ENCODE measurements at places on chromosomes 7 and 10.

- DNase-seq, result no peak
These were observed 20.9 kb downstream of the PARP12 start for GRCh38 chr7:140041659-140042385.

GRCh38 chr7:45416846-45417245, 157.3 kb upstream of the ADCY1 start:
- DNase-seq, result no peak

DNA sequence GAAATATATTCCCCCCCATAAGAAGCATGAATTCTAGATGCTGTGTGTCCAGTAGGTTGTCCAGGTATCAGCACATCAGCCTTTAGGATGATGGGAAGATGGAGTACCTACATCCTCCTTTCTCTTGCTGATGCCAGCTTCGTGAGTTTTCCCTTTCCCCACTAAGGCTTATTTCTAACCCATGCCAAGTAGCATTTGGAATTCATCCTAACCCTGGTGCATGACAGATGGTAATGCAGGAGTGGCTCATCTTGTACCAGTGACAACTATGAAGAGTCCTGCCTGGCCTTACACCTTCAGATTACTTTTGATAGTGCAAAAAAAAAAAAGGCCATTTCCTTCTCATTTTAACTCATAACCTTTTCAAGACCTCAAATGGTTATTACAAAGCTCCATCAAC, 58.7 kb downstream of the ARHGAP21 start:
- no peak for DNase-seq

DNA sequence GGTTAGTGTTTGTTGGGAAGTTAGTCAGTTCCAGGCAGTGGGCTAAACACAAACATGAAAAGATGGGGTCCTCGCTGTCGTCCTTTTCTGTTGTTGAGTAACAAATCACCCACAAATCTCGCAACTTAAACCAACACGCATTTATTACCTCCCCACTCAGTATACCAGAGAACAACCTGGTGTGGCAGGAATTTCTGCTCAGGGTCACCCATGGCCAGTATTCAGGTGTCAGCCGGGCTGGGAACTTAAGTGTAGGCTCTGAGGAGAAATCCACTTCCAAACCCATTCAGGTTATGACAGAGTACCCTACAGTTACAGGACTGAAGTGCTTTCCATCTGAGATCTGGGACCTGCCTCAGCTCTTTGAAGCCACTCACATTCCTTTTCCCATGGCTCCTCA, 73.6 kb upstream of the SP4 start:
- DNase-seq, result no peak

GRCh38 chr7:44580945-44581878, 819 bp downstream of the TMED4 start:
- DNase-seq, result no peak

GRCh38 chr10:100560248-100560647, 24.5 kb downstream of the HIF1AN start:
- no peak for DNase-seq

DNA sequence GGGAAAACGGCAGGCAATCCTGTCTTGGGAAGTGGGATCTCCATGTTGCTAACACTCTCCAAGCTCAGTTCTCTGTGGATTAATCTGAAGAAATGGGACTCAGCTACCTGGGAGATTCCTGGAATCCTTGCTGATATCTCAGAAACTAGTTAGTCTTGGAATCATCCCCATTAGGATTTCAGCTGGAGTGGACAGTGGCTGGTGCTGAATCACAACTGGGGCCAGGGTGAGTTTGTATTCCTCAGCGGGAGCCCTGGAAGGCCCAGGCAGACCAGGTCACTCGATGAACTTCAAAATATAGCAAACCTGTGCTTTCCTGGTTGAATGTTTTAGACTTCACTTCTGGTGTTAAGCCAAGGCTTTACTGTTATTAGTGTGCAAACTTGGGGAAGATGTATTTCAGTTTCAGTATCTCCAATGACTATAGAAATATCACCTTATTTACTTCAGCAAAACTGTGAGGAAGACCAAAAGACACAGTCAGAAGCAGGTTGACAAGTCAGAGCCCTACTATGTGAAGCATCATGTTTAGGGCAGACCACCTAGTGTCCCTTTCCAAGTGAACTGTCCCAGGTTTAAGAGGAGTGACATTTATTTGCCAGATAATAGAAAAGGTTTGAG, 126.1 kb downstream of the AOAH start:
- DNase-seq, result no peak

DNA sequence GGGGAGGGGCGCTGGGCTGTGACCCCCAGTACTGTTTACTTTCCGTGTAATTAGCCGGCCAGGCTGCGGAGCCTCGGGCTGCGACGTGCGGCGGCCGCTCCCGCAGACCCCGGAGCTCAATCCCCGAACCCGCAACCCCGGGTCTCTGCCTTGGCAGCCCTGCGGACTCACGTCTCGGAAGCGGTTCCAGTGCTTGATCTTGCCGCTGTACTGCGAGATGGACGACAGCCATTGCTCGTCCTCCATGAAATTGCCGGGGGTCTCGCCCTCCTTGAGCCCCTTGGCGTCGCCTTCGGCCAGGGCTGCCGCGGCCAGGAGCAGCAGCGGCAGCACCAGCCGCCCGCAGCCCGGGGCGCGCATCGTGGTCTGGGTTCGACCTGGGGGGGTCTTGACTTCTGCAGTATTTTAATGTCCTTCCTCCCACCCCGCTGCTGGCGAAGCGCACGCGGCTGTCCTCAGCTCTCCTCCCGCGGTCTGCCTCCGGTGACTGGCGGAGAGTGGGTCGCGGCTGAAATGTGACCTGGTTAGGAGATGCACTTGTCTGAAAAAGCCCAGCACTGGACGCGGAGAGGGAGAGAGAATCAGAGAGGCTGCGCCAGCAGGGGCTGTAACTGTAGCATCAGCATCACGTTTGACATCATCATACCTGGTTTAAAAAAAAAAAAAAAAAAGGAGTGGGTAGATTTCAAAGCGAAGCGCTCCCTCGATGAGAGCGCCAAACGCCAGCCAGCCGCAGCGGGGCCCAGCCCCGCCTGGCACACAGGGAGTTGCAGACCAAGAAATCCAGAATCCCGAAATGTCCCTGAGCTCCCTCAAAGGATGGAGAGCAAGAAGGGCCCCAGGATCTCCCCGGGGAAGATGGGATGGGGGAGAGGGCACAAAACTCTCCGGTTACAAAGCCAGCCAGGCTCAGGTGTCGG, at the start of gene SPOCK2:
TSS of gene SPOCK2 (minus strand) at position 583 of the 920 bp plus-strand sequence. CDS start at position 360, 223 bp downstream.
- DNase-seq, result no peak

- no peak for DNase-seq
These were observed 12.4 kb downstream of the BUB3 start for GRCh38 chr10:123166618-123167017.

- DNase-seq, result no peak
These were observed 541 bp upstream of the PFKFB3 start for GRCh38 chr10:6202098-6202683.

GRCh38 chr7:50729962-50730361, 52.7 kb downstream of the GRB10 start:
- DNase-seq, result no peak

- DNase-seq, result no peak
These were observed 327.5 kb upstream of the PHF14 start for GRCh38 chr7:10646194-10646593.

- DNase-seq, result no peak
These were observed 41.8 kb downstream of the AKR1C8 start for GRCh38 chr10:5143137-5143536.

DNA sequence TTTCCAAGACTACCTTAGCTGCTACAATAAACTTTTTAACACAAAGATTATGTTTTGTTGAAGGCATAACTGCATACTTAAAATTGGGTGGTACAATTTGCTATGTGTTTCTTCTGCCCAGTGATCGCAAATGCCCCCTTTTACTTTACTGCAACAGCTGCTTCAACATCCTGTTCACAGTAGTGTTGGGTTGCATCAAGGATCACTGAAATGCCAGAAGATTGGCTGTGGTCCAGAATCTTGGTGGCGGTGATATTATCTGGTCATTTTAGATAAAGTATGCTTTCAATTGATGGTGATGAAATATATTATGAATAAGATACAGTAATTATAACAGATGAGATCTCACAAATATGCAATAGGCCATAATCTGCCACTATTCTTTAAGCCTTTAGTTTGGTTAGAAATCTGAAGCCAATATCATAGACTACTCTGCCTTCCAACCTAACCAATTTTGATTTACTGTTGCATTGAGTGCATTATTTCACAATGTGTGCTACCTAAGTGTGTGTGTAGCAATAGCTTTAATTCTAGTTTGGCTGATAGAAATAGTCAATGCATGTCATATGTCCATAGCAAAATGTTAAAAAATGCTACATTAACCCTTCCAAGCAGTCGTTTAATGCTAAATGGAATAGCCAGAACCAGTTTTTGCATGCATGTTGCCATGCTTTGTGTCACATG, 29.8 kb upstream of the ING3 start:
- no peak for DNase-seq

DNA sequence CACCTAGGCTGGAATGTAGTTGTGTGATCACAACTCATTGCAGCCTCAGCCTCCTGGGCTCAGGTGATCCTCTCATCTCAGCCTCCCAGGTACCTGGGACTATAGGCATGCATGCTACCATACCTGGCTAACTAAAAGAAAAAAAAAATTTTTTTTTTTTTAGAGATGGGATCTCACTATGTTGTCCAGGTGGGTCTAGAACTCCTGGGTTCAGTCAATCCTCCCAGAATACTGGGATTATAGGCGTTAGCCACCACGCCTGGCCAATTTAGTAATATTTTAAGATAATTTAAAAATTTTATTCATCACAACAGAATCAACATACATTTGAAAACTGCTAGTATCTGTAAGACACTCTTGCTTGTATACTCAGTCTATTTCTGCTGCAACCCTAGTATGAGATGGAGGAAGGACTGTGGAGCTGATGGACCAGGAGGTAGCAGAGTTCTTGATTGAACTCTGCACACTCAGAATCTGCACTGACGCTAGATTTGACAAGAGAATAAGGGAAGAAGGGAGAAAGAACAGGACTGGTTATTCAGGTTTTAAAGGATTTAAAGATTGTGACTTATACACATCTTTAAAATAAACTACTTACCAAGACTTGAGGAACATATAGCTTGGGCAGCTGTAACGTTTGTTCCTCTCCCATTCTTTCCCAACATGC, 57.6 kb downstream of the VCL start:
- no peak for DNase-seq

DNA sequence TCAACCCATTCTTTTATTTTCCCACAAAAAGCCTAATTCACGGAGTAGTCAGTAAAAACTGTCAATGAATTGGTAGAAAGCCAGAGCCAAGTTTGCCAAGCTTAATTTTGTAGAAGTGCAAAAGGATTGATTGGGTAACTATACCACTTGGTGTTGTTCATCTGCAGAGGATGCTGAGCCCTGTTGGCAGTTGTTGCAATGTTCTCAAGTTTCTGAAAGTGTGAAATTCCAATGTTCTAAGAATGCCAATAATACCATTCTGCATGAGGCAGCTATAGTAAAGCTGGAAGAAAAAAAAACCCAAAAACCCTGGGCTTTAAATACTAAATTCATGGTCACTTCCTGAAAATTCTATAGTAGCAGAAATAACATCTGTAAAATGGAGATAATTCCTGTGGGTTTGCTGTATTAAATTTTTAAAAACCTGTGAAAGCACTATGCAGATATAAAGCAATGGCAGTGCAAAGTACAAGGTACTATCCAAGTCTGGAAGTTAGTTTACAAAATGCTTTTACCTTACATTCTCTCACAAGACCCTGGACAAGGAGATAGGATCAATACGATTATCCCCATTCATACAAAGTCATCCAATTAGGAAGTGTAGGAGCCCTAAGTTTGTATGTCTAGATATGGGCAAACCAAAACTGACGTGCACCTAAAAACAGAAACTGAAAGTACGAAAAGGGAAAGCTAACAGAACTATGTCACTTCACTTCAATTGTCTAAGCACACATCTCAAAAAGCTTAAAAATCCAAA, 6.0 kb upstream of the PON1 start:
- no peak for DNase-seq

- DNase-seq, result peak; percentile 50
These were observed 38.1 kb downstream of the USP54 start for GRCh38 chr10:73552819-73553715.

DNA sequence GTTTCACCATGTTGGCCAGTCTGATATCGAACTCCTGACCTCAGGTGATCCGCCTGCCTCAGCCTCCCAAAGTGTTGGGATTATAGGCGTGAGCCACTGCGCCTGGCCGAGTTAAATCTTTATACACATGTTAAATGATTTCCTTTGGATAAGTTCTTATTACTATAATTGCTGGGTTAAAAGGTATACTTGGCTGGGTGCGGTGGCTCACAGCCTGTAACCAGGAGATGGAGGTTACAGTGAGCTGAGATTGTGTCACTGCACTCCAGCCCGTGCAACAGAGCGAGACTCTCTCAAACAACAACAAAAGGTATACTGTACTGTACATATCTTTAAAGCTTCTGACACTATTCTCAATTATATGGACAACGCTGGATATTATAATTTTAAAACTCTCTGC, 53.2 kb upstream of the CDK13 start:
- DNase-seq, result no peak

DNA sequence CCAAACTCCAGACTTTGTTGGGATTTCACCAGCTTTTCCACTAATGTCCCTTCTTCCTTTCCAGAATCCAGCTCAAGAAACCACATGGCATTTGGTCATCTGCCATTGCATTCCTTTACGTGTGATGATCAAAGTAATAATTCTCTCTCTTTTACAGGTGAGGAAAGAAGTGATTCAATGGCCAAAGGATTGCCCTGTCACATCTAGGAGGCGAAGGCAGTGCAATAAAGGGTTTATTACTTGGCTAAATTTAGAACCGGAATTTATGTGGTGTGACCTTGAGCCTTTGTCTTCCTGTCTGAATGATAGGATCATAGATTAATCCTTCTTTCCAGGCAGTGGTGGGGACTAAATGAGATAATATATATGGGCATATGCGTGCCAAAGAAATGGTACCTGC, 58.3 kb upstream of the COBL start:
- DNase-seq, result no peak

DNA sequence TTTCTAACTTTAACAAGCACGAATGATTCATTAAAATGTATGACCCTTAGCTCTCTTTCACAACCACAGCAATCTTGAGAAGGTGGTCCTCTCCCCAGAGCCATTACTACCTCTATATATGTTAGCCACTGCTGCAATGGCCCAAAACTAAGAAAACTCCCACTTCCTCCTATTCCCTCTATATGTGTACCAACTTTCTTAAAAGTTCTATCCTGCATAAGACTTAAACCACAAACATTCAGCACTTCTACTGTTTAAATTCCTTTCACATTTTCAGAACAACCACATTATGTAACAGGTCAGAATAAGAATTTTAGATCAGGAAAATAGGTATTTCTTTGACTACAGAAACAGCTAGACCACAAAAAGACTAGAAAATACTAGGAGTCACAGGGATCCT, 36.2 kb downstream of the WASL start:
- no peak for DNase-seq

Data from COLO829 (cell line).